ENCODE measurements at places on chromosomes 2 and 18.
A peak's percentile ranks its signal among the peaks of the same experiment; 100 is the strongest.

DNA sequence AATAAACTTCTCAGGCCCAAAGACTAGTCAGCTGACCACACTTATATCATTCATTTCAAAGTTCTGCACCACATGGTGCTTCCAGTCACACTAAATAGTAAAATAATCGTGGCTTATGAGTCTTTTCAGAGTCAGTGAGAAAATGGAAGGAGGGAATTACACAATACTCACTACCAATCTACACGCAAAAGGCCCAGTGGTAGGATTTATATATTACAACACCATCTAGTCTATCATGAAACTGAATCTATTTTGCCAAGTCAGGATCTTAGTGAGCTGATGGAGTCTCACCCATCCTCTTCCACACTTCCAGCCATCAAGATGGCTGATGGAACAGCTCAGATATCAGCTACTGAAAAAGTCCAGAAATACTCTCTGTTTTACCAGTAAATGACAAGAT is 21.9 kb downstream of the INO80D start:
- DNase-seq, result no peak

DNA sequence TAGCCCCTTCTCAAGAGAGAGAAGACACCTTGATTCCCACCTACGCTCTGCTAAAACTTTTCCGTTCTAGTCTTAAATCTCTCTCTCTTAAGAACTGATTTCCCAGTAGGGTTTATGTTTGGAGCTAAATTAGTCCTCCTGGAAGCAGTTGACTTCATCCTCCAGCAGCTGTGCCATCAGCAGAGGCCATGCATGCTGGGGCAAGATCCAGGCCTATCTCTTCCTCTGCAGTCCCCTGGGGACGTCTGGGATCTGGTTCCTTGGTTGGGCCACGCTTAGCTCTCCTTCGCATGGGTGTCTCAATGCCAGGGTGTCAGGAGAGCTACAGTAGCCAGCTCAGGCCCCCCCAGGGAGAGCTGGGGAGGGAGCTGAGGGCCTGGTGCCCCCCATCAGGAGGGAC is 49.7 kb downstream of the HPCAL1 start:
- DNase-seq, result no peak

DNA sequence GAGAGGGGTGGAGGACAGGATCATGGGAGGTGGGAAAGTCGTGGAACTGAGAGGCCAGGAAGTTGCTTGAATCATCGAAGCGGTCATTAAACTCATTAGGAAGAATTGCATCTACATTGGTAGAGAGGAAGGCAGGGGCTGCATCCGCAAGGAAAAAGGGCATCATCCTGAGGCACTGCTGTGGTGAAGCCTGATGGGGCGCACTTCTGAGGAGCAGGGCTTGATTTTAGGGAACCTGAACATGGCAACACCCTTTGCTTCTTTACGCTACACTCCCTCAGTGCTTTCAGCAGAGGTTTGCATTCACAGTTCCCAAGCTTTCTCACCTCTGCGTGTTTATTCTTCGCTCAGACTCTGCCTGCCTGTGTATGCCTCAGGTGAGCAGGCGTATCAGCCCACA is 352.0 kb upstream of the RAB6C start:
- no peak for DNase-seq

DNA sequence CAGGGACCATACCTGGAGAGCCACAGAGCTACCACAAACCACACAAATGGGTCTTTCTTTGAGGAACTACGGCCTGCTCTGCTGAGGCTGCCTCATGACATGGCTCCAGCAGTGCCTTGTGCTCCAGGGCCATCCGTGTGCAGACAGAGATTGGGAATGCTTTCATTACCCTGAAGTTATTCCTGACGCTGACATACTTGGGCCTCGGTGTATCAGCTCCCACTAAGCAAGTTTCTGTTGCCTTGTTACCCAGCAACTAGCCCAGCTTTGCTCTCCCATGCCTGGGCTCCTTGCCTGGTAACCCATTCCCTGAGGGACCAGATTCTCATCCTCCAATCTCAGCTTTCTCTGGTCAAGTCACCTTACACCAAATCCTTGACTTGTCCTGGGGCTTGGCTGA is 80.3 kb upstream of the FZD7 start:
- no peak for DNase-seq

GRCh38 chr2:48175254-48175653 is 269.0 kb upstream of the FBXO11 start:
- no peak for DNase-seq

DNA sequence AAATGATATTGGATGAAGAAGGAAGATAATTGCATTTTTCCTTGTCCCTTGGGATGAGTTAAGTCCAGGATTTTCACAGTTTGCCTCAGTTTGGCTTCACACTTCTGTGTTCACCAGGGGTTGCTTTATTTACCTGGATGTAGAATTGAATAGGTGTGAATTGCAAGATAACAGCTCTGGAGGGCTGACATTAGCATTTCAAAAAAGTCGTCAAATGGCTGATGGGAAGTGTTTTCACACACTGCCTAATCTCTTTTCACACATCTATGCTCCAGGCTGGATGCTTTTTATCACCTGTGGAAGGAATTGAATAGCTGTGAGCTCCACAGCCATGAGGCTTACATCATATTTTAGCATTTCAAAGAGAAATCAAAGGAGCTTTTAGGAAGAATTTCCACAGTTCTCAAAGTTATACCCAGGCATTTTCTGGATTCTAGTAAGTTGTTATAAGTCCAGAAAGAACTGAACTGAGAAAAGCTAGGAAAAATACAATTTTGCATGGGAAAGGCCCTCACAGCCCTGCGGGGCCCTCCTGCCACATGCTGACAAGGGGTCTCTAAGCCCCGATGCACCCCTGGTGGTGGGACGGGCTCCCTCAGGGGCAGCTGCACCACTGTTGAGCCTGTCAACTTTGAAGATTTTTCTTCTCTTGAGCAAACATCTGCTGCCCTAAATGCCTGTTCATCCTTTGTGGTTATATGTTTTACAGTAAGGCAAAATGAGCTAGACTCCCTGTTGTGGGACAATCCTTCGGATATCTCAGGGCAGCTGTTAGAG is 43.9 kb downstream of the TEX51 start:
- DNase-seq, result no peak

- no peak for DNase-seq
Observed at GRCh38 chr18:61896757-61897156, 4.0 kb upstream of the RNF152 start.

GRCh38 chr2:10487081-10487740 is 39.1 kb upstream of the ODC1 start:
- no peak for DNase-seq

GRCh38 chr2:234577191-234577590 is 80.3 kb upstream of the ARL4C start:
- no peak for DNase-seq

DNA sequence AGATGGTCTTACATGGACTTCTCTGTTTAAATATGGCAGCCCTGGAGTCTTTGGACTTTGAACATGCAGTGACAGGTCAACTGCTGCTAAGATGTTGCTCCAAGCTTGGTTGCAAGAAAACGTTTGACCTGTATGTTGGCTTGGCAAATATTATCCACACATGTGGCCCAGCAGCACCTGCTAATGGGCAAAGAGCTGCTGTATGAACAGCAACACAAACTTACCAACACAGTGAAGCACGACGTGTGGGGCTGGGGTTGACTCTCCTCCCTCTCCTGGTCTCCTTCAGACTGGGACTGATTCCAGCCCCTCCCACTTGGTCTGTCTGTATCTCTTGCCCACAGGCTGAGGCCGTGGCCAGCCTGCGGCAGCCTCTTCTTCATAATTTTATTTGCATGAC is 3.8 kb downstream of the KCNE4 start:
- DNase-seq, result no peak

DNA sequence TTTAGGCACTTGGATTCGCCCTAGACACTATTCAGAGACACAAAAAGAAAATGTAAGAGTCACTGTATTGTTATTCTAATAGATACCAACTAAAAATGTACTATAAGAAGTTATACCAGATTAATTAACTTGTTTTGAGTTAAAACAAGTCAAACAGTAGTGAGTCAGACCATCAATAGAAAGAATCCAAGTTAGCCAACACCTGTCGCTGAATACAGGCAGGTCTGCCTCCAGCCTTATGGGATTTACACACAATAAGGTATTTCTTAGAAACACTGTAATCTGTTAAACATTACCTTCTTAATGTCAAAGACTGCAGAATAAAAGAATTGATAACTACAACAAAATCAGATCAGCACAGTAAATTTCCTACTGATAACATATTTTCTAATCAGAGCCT is 181.4 kb downstream of the DYM start:
- no peak for DNase-seq

DNA sequence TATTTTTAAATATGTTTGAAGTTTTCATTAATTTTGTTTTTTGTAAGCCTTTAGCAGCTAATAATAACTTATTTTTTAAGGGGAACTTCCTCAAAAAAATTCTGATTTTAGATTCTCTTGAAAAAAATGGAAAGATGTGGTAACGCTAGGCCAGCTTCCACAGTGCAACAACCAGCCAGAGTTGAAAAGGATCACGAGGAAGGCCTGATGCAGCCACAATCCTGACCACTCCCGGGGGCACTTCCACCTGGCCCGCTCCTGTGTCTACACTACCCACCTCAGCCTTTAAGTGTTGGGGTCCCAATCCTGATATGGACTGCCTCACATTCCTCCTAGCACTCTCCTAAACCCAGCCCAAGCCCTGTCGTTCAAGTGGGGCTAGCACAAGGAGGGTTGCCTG is 101.1 kb downstream of the TMEM17 start:
- DNase-seq, result no peak

GRCh38 chr18:46387441-46388131 is 269.4 kb downstream of the LOXHD1 start:
- peak; percentile 61 for DNase-seq

DNA sequence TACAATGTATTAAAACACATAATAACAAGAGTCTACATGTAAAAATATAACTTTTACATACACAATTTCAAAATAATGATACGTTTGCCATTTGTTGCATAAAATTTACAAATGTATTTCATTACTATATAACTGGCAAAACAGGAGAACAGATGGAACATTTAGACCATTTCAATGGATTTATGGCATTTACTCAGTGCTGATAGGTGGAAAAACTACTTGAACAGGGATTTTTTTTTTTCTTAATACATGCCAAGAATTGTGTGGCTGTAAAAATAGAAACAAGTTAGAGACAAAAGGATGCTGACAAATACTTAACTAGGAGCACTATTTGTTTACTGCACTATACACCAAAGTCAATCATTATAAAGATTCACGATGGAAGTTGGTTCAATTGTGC is 266.8 kb upstream of the CCDC68 start:
- no peak for DNase-seq

GRCh38 chr2:2896011-2896410 is 481.6 kb downstream of the EIPR1 start:
- DNase-seq, result no peak

DNA sequence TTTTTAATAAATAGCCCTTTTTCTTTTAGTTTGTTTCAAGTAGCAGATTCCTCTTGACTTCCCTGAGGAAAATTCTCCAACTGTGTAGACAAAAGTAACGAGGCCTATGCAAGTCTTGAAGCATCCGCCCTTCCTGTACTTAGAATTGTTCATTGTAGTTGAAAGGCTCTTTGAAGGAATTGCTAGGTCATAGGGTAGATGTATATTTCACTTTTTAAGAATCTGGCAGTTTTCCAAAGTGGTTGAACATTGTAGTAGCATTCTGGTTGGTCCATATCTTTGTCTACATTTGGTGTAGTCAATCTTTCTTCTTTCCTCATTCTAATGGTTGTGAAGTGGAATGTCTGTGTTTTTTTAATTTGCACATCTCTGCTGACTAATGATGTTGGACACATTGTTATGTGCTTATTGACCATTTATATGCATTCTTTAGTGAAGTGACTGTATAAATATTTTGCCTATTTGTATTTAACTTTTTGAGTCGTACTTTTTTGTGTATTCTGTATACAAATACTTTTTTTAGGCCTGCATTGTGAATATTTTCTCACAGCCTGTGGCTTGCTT is 5.6 kb upstream of the SERPINB11 start:
- no peak for DNase-seq

DNA sequence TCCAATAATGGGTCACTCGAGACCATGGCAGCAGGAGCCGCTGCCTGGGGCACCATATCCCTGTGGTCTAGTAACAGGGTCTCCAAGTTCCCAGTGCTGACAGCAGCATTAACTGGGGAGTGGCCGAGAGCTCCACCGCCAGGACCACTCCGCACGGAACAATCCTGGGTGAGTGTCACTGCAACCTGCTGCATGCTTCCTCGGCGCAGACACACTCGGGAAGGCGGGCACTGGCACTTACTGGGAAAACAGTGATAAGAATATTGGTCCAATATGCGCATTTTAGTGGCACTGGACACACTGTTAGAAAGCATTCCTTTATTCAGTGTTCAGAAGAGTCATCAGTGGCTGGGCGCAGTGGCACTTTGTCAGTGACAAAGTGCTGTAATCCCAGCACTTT is 29.7 kb downstream of the FAM228A start:
- no peak for DNase-seq

DNA sequence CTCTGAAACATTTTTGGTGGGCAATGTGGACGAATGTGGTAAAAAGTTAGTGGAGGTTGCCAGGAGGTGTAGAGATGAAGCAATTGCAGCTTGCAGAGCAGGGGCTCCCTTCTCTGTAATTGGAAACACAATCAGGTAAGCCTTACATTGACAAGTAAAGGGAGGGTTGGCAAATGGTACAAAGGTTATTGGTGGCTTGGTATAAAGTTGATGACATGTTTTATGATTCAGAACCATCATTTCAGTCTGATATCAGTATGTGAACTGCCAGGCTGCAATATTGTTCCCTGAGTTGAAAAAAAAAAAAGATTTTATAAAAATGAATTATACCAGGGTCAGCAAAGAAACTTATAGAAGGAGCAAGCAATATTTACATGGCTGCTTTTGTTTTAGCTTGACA is 14.4 kb upstream of the DLX1 start:
- DNase-seq, result no peak

- DNase-seq, result no peak
Observed at GRCh38 chr2:120480903-120481445, 135.0 kb downstream of the INHBB start.

- DNase-seq, result no peak
Observed at GRCh38 chr18:75089748-75090327, 119.1 kb downstream of the PTGR3 start.

- no peak for DNase-seq
Observed at GRCh38 chr2:207160115-207160514, 5.6 kb downstream of the KLF7 start.

DNA sequence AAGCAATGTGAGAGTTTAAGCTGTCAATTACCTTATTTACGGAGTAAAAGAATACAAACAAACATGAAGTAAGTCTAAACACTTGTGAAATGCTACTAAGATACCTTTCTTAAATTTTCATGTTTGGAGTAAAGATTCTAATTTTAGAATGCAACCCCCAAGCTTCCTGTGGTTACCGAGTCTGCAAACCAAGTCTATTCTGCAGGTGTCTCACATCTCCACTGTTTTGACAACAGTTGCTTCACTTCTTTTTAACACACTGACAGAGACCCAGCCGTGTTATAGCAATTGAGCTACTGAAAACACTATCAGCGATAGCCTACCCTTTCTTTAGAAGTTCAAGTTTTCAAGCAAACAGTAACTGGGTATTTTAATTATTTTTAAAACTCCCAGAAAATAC is 608.3 kb downstream of the ERBB4 start:
- no peak for DNase-seq

GRCh38 chr2:239087046-239087710 is 239.3 kb downstream of the TWIST2 start:
- DNase-seq, result no peak

All from nephron progenitor cell (in vitro differentiated cells).